Endodermal cell (in vitro differentiated cells): ENCODE measurements at places on chromosomes 16 and 17. TPM values are rescaled to one million over a fixed set of nuclear protein-coding genes. Genes with fewer than 3 reads are reported as not detected.

GRCh38 chr17:17913695-17914332 lies 58.4 kb downstream of the TOM1L2 start:
- peaks cover 6% of the 10 kb centered on the region for H3K4me1 ChIP-seq
- H3K27me3 ChIP-seq: no peaks in the 10 kb centered on the region
- peak overlapping the region; percentile 74 for H3K27ac ChIP-seq
- DNase-seq: peak; percentile 95
- no peaks in the 10 kb centered on the region for H3K36me3 ChIP-seq

SECTM1 gene
- total RNA-seq: not detected in 2 replicates

DNA sequence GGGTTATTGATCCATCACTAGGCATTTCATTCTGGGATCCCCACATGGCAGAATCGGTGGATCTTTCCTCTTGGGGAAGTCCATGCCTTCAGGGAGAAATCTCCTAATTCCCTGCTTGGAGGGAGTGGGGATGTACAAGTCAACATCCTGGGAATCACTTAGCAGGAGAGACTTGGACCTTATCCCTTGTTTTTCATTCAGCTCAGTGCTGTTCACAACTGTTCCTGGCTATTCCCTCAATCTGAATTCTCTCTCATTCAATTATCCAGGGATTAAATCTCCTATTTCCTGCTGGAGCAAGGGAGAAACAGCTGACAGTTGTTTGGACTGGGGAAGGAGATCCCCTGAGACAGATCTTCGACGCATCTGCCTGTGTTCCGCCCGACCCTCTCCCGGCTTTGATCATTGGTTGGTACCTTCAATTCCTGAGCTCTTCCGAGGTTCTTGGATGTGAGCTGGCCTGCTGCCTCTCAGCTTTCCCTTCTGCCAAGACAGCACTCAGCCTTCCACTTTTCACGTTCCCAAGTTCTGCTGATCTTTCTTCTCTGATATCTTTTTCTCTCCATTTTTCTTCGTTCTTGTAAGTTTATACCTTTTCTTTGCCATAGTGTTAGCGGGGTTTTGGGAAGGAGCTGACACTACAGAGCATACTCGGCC lies 115.4 kb upstream of the GNAO1 start:
- H3K4me3 ChIP-seq: no peak overlapping the region
- DNase-seq: no peak
- H3K27me3 ChIP-seq: no peaks in the 10 kb centered on the region

SEPTIN1 gene
- 2.3 to 3.5 TPM (median 2.6 TPM) in 3 replicates for total RNA-seq

- H3K4me3 ChIP-seq: no peak overlapping the region
- no peaks in the 10 kb centered on the region for H3K36me3 ChIP-seq
- H3K27ac ChIP-seq: no peak overlapping the region
Measured at GRCh38 chr17:34504814-34505484, 74.4 kb upstream of the TMEM132E start.

DNA sequence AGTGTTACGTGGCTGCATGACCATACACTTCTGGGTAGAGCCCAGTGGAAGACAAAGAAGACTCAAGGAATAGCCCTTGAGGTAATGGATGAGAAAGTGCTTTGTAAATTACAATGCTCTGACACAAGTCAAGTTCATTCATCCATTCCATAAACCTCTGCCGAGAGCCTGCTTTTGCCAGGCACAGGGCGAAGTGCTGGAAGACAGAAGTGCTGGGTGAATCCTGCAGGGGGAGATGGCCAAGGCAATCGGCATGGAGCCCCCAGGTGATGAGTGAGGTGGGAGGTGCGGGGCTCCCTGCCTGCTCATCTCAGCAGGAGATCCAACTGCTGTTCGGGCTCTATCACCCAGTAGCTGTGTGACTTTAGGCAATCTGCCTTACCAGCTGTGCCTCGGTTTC lies 2.8 kb upstream of the SOCS3 start:
- H3K4me3 ChIP-seq: no peak overlapping the region
- H3K27me3 ChIP-seq: no peaks in the 10 kb centered on the region
- H3K4me1 ChIP-seq: peaks cover 15% of the 10 kb centered on the region
- peak; percentile 82 for DNase-seq

DNA sequence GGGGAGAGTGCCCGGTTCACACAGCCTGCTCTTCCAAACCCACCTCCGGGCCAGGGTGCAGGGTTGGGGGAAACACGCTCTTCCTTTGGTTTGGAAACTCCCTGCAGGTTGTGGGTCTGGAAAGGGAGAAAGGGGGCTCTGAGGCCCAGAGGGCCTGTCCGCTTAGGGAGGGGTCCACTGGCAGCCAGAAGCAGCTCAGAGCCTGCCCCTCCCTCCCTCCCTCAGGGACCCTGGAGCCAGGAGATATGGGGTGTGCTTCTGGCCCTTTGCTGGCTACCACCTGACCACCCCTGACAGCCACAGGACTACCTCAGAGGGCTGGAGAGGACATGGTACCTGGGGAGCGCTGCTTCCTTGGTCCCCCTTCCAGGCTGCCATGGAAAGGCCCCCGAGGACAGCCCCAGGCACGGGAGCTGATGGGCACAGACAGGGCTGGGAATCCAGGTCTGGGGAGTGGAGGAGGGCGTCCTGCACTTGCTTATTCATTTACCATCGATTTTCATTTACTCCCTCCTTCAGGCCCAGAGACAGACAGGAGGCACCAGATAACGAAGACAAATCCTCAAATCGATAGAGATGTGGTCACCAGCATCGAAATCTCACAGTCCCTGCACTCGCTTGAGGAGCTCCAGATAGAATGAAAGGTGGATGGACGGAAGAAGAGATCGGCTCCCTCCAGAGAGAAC lies 48.4 kb upstream of the DOC2B start:
- no peaks in the 10 kb centered on the region for H3K4me1 ChIP-seq
- H3K36me3 ChIP-seq: no peaks in the 10 kb centered on the region
- no peaks in the 10 kb centered on the region for H3K27me3 ChIP-seq
- no peak for DNase-seq

TNFSF13 gene
- 3.0 to 4.6 TPM (median 4.2 TPM) in 3 replicates for total RNA-seq

- peaks cover 4% of the 10 kb centered on the region for H3K4me1 ChIP-seq
- no peak overlapping the region for H3K4me3 ChIP-seq
- H3K27ac ChIP-seq: no peak overlapping the region
- no peaks in the 10 kb centered on the region for H3K27me3 ChIP-seq
- H3K36me3 ChIP-seq: no peaks in the 10 kb centered on the region
Measured at GRCh38 chr17:83175119-83175821, 95.9 kb downstream of the METRNL start.

GRCh38 chr17:75115555-75115954 lies 5.8 kb downstream of the ARMC7 start:
- peaks cover 56% of the 10 kb centered on the region for H3K36me3 ChIP-seq
- H3K4me3 ChIP-seq: no peak overlapping the region
- no peak overlapping the region for H3K27ac ChIP-seq
- no peaks in the 10 kb centered on the region for H3K27me3 ChIP-seq

DNA sequence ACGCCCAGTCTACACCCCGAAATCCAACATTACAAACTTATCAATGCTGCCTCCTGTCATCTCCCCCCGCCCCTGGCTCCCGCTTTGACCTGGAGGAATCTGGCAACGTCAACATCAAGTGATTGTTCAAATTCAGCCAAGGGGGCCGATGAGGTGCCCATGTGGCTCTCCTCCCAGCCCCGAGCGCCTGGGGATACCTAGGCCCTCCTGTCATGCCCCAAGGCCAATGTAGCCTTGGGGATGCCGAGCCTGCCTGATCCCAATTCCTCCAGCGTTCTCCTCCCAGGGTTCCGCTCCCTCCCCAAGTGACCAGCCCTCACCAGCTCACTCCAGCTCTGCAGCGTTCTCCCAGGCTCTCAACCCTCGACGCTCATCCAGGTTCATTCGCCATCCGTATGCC lies 59.4 kb downstream of the NXN start:
- DNase-seq: no peak
- H3K4me1 ChIP-seq: peaks cover 8% of the 10 kb centered on the region
- H3K27ac ChIP-seq: no peak overlapping the region
- H3K4me3 ChIP-seq: no peak overlapping the region
- H3K36me3 ChIP-seq: peaks cover 73% of the 10 kb centered on the region

DNA sequence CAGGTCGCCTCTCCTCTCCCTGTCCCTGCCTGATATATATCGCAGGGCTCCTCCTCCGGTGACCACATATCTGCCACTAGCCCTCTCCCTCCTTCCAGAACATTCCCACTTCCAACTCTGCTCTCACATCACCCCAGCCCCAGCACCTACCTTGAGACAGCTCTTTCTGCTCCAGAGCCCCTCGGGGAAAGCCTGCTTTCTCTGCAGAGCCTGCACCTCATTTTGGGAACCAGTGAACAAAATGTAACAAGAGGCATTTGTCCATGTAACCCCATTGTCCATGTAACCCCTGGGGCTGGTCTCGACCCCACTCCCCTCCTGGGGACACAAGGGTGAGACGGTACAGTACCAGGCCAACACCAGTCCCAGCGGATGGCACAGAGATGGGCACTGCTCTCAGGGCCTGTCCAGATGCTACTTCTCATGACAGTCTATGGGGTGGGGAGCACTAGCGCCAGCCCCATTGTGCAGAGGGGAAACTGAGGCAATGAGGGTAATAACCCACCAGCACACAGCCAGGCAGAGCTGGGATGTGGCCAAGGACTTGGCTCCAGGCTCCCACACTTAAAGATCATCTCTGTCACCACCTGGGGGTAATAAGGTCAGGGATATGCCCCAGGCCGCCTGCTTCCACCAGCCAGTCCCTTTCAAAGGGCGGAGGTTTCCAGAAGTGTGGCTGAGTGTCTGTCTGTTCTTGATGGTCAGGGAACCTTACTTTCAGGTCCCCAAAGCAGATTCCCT lies 42.9 kb downstream of the TBC1D16 start:
- DNase-seq: no peak
- no peaks in the 10 kb centered on the region for H3K36me3 ChIP-seq
- no peak overlapping the region for H3K4me3 ChIP-seq
- H3K27ac ChIP-seq: peak overlapping the region; percentile 27

RAMP2 gene
- 4.9 and 6.1 TPM in 2 replicates for total RNA-seq

DOK4 gene
- 17.9 and 19.7 TPM in 2 replicates for total RNA-seq

DNA sequence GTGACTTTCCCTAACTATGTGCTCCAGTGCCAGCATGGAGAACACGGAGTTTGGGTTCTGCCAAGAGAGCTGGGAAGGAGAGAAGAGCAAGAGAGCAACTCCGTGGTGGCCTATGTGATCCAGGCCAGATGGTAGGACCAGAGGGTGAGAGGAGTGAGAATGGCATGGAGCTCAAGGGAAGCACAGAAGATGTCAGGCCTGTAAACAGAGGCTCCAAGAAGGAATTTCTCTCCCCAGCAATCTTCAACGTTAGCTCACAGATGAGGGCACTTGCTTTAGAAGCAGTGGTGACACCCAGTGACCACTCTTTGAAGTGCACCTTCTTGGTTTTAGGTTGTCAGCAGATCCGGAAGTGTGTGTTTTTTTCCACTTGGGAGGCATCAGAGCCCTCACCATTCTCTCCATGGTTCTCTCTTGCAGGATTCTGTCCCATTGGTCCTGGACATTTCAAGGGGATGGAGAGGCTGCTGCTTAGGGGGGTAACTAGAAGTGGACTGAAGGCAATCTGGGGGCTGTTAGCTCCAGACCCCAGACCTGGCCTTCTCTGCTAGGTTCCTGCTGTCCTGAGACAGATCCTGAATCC lies 18.1 kb upstream of the TMEM98 start:
- H3K36me3 ChIP-seq: no peaks in the 10 kb centered on the region
- no peak overlapping the region for H3K27ac ChIP-seq
- DNase-seq: peak; percentile 96
- H3K27me3 ChIP-seq: no peaks in the 10 kb centered on the region
- H3K4me1 ChIP-seq: no peaks in the 10 kb centered on the region

- peaks cover 18% of the 10 kb centered on the region for H3K4me1 ChIP-seq
- H3K27ac ChIP-seq: no peak overlapping the region
- DNase-seq: peak; percentile 84
- no peak overlapping the region for H3K4me3 ChIP-seq
- no peaks in the 10 kb centered on the region for H3K27me3 ChIP-seq
Measured at GRCh38 chr17:27494192-27495091, 38.2 kb downstream of the KSR1 start.

CCDC78 gene
- total RNA-seq: 8.1 and 8.5 TPM in 2 replicates

DNA sequence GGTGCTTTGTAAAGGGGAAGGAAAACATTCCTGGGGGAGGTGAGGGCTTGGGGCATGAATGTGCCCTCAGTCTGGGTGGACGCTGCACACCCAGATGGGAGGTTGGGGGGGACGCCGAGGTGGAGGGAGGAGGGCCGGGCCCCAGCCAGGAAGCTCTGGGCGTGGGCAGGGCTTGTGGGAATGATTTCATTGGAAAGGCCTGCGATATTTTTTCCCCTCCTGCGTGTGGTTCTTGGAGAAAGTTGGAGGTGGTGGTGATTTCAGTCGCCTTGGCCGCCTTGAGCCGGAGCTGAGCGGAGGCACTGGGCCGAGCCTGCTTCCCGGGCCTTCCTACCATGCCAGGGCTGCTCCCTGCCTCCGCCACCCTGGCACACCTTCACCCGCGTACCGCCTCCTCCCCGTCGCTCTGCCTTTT lies 26.4 kb upstream of the CLEC18A start:
- H3K4me3 ChIP-seq: no peak overlapping the region
- H3K27ac ChIP-seq: no peak overlapping the region
- no peaks in the 10 kb centered on the region for H3K4me1 ChIP-seq
- peaks cover 10% of the 10 kb centered on the region for H3K36me3 ChIP-seq
- DNase-seq: no peak
- H3K27me3 ChIP-seq: no peaks in the 10 kb centered on the region

DNA sequence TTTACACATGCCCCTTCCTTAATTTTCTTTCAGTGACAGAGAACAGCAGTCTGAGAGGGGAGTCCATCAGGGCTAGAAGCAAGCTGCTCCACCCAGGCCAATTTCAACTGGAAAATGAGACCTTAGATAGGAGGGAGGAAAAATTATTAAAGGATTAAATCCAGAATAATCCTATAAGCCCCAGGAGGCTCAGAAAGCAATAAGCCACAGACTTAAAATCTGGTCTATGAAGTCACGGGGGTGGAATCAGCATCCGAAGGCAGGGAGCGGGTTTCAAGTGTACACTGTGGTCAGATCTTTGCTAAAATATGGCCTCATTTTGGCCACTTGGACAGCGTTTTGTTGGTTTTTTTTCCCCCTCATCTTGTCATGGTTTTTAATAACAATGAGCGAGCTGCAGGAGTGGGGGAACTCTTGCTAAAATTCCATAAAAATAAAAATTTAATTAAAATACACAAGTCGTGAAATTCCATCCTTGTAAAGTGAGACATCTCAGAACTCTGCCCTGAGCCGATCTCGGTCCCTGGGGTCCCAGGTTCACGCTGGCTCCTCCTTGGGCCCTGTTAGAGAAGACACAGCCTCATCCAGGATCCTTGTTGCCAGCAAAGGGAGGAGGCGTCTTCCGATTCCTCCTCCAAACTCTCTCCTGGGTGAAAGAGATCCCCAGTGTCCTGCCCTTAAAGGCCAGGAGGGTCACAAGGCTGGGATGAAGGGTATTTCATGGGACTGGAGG lies 51.6 kb upstream of the ETV4 start:
- DNase-seq: no peak
- H3K4me1 ChIP-seq: no peaks in the 10 kb centered on the region
- H3K4me3 ChIP-seq: no peak overlapping the region
- H3K27ac ChIP-seq: no peak overlapping the region
- no peaks in the 10 kb centered on the region for H3K36me3 ChIP-seq
- H3K27me3 ChIP-seq: no peaks in the 10 kb centered on the region

- peaks cover 3% of the 10 kb centered on the region for H3K4me1 ChIP-seq
- H3K27ac ChIP-seq: no peak overlapping the region
- DNase-seq: no peak
Measured at GRCh38 chr17:8022360-8023003, 16.4 kb upstream of the ALOX15B start.
